ENCODE measurements at places on chromosomes 11 and 22. TPM values are rescaled to one million over a fixed set of nuclear protein-coding genes. Genes with fewer than 3 reads are reported as not detected.

DNA sequence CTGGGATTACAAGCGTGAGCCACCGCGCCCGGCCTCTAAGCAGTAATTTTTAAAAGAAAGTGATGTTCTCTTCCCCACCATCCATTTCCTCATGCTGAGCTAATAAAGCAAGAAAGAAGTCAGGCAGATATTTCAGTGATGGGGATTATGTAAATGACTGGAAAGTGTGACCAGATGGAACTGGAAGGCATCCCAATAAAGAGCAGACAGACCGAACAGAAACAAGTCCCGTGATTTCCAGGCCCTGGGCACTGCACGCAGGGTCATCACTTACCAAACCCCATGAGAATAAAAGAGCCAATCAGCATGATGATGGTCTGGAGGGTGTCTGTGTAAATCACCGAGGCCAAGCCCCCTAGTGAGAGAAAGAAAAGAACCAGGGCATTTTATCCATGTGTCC lies 18.2 kb downstream of the SLC5A4 start:
- DNase-seq, result no peak

- no peak for DNase-seq
These were observed 26.5 kb upstream of the SOX6 start for GRCh38 chr11:16382638-16383380.

The TRIM66 gene
- total RNA-seq, result 7.5 TPM

The GSC2 gene
- total RNA-seq, result not detected

GRCh38 chr11:78365381-78365792 lies 52.2 kb downstream of the GAB2 start:
- peak; percentile 81 for DNase-seq

The OR8K5 gene
- not detected for total RNA-seq

The MS4A14 gene
- not detected for total RNA-seq

DNA sequence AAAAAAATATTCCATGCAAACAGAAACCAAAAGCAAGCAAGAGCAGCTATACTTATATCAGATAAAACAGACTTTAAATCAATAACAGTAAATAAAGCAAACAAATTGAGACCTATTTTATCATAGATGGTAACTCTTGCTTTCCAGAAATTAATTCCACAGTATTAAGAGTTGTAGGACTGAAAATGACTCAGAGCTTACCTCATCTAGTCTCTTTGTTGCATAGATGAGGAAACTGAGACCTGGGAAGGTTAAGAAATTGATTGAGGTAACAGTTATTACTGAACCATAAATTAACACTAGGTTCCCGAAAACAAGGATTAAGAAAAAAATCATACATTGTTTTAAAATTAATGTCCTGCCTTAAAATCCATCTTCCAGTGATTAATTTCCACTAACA lies 123.8 kb downstream of the PLEKHA7 start:
- no peak for DNase-seq

- peak; percentile 99 for DNase-seq
These were observed 72.5 kb downstream of the MICAL2 start for GRCh38 chr11:12182676-12183541.

- DNase-seq, result no peak
These were observed 25.2 kb downstream of the ALKBH3 start for GRCh38 chr11:43905813-43906241.

GRCh38 chr22:19841641-19842392 lies 12.9 kb downstream of the GNB1L start:
- no peak for DNase-seq

The APOA1 gene
- total RNA-seq, result not detected

- no peak for DNase-seq
These were observed 11.9 kb upstream of the PRRG4 start for GRCh38 chr11:32817852-32818183.

The ZNF195 gene
- 39.1 TPM for total RNA-seq

DNA sequence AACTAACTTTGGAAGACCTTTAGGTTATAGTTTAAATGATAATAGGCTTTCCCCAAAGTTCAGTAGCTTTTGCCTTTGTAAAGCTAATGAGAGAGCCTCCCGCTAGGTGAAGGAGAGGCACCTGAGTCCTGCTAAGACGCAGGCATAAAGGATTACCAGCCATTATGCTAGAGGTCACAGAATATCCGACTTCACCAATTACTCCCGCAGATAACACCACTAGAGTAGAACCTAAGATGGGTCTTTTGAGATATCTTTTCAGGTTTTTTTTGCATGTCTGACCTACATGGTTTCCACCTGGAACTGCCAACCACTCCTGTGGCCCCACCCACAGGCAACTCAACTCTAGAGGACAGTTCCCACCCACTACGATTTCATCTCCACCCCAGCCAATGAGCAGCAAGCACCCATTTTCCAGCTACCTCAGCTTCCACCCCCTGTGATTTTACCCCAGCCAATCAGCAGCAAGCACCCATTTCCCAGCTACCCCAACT lies 314.3 kb downstream of the BRD1 start:
- DNase-seq, result no peak

- peak; percentile 69 for DNase-seq
These were observed 575.4 kb upstream of the LRRC4C start for GRCh38 chr11:42034826-42035225.
